ENCODE measurements at places on chromosomes 1 and 21.

- DNase-seq = no peak
Observed at GRCh38 chr21:30193201-30193600, 22.7 kb downstream of the CLDN8 start.

- DNase-seq = no peak
Observed at GRCh38 chr21:33070998-33071769, 1.2 kb downstream of the OLIG1 start.

- no peak for DNase-seq
Observed at GRCh38 chr1:234770924-234771540, 161.1 kb upstream of the IRF2BP2 start.

DNA sequence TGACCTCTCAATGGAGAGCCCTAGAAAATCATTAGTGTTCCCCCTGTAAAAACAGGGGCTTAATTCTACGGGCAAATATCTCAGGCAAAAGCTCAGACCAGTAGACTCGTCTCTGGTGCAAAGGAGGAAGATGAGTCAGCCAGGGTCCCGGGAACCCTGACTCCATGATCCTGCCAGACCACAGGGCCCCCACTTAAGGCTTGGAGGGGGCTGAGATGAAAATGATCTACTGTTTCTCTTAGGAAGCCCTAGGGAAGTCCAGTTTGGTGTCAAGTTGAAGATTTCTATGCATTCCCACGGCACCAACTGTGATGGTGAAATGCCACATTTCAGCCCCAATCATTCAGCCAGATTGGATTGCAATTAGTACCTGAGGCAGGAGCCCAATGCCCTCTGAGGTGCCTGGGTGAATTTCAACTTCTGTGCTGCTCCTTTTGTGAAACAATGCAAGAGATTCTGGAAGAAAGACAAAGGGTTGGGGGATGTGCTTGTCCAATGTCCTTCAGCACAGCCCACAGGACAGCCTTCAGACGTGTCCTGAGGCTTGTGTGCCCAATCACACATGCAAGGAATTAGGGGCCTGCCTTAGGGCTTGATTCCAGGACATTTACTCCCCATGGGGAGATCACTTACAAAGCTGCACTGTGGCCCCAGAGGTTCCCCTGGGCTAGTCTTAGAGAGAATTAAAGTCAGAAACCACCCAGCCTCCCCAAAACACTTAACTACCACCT is 18.1 kb downstream of the NAV1 start:
- no peak for DNase-seq

All from right renal pelvis (tissue), 4 donors.